SJCRH30 (cell line): ENCODE measurements at places on chromosomes 12 and 14. TPM values are rescaled to one million over a fixed set of nuclear protein-coding genes. Genes with fewer than 3 reads are reported as not detected.
A peak's percentile ranks its signal among the peaks of the same experiment; 100 is the strongest.

Gene NYNRIN
- total RNA-seq, result 11.9 and 12.1 TPM in 2 replicates

Gene IGF1
- 0.03 and 0.20 TPM in 2 replicates for total RNA-seq

Gene P2RX2
- total RNA-seq, result not detected in 2 replicates

- H3K4me1 ChIP-seq, result no peaks in the 10 kb centered on the region
- H3K4me3 ChIP-seq, result no peak overlapping the region
- no peak overlapping the region for H3K27ac ChIP-seq
Observed at GRCh38 chr14:36356862-36357261, 36.4 kb upstream of the MBIP start.

Gene NFATC4
- 33.3 and 39.3 TPM in 2 replicates for total RNA-seq

DNA sequence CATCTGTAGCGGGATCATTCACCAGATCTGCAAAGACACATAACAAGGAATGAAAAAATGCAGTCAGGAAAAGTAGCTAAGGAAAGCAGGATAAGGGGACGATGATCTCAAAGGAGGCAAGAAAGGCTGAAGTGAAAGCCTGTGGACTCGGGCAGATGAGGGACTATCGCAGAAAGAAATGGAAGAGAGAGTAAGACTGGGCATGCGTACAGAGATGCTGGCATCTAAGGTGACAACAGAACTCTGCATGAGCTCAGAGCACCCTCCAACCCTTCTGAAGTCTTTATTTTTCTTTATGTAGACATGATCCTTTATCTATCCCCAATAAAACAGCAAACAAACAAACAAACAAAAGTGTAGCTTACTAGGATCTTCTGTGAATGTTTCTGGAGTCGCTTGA lies 7.2 kb downstream of the MFAP5 start:
- H3K36me3 ChIP-seq, result no peaks in the 10 kb centered on the region
- H3K4me1 ChIP-seq, result no peaks in the 10 kb centered on the region
- no peak for DNase-seq
- H3K4me3 ChIP-seq, result no peak overlapping the region
- H3K27me3 ChIP-seq, result 0 out of 2 replicates have a peak, but pooled peaks cover 3% of the 10 kb centered on the region
- H3K27ac ChIP-seq, result no peak overlapping the region

DNA sequence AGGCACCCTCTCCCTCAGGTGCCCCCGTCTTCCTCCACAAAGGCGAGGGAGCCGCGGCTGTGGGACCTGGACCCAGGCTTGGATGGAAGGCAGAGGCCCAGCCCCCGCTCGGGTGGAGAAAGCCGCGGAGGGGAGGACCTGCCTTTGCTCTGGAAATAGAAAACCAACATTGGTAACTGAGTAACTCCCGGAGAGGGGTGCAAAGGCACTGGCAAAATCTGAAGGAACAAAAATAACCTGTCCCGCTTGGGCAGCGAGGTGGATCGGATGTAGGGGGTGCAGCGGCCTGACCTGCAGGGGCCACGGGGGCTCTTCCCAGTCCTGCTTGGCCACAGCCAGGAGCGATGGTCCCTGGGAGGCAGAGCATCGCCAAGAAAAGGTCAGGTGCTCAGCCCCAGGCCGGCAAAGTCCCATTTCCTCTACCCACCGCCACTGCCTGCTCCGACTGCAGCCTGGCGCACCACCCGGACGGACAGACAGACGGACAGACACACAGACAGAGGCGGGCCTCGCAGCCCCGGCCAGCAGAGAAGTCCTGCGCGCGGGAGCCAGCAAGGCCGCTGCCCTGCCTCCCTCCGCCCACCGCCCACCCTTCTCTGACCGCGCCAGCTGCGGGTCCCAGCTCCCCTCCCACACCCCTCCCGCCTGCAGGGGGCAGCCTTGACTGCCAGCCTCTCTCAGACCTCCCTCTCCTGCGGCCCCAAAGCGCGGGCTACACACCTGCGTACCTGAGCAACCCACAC lies 21.4 kb upstream of the TMEM106C start:
- peaks cover 11% of the 10 kb centered on the region; the same call in 1 of the 2 replicates for H3K4me1 ChIP-seq
- no peak overlapping the region for H3K4me3 ChIP-seq
- DNase-seq, result no peak
- no peak overlapping the region for H3K27ac ChIP-seq
- peaks cover 5% of the 10 kb centered on the region; the same call in 1 of the 2 replicates for H3K27me3 ChIP-seq

GRCh38 chr14:21694425-21694824 lies 20.8 kb upstream of the OR4E1 start:
- no peaks in the 10 kb centered on the region for H3K4me1 ChIP-seq
- H3K27ac ChIP-seq, result no peak overlapping the region
- H3K27me3 ChIP-seq, result no peaks in the 10 kb centered on the region
- no peak for DNase-seq

Gene TMED10
- 119 and 123 TPM in 2 replicates for total RNA-seq

GRCh38 chr12:75747572-75748021 lies 236.2 kb upstream of the KRR1 start:
- H3K27ac ChIP-seq, result peak overlapping the region; percentile 17; the same call in 1 of the 2 replicates
- H3K36me3 ChIP-seq, result no peaks in the 10 kb centered on the region
- no peak for DNase-seq
- H3K4me1 ChIP-seq, result peaks cover 6% of the 10 kb centered on the region; the same call in 1 of the 2 replicates
- no peaks in the 10 kb centered on the region for H3K27me3 ChIP-seq

GRCh38 chr12:59708484-59708883 lies 112.7 kb downstream of the SLC16A7 start:
- no peak overlapping the region for H3K4me3 ChIP-seq
- DNase-seq, result no peak
- H3K27ac ChIP-seq, result no peak overlapping the region
- no peaks in the 10 kb centered on the region for H3K4me1 ChIP-seq
- no peaks in the 10 kb centered on the region for H3K36me3 ChIP-seq

Gene FOXM1
- total RNA-seq, result 107 and 111 TPM in 2 replicates

DNA sequence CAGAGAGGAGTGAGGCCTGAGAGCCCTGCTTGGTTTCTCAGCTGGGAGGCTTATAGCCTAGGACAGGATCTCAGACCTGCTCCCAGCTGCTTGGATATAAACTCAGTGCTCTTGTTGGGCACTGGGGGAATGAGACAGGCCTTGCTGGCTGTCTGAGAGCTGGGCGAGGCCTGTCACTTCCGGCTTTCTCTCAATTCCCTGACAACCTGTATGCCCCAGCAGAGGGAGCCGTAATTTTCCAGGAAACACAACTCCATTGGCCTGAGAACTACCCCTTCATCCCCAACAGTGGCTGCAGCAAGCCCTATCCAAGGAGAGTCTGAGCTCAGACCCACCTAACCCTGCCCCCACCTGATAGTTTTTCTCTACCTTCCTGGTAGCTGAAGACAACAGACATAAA lies 258.3 kb upstream of the STXBP6 start:
- no peaks in the 10 kb centered on the region for H3K27me3 ChIP-seq
- DNase-seq, result no peak
- no peaks in the 10 kb centered on the region for H3K36me3 ChIP-seq
- no peaks in the 10 kb centered on the region for H3K4me1 ChIP-seq

Gene NXPH4
- total RNA-seq, result 91.1 and 92.7 TPM in 2 replicates

- no peaks in the 10 kb centered on the region for H3K4me1 ChIP-seq
- peak; percentile 68 for DNase-seq
- H3K36me3 ChIP-seq, result no peaks in the 10 kb centered on the region
- 0 out of 2 replicates have a peak, but pooled peaks cover 3% of the 10 kb centered on the region for H3K27me3 ChIP-seq
- H3K27ac ChIP-seq, result peak within 1 kb of the TSS; percentile 70
- peak within 1 kb of the TSS; percentile 98 for H3K4me3 ChIP-seq
Observed at GRCh38 chr14:75981426-75982265, at the start of gene TGFB3. TGFB3 (minus strand) TSS chr14:75981995; CDS start chr14:75980893, 1,102 bp downstream.

DNA sequence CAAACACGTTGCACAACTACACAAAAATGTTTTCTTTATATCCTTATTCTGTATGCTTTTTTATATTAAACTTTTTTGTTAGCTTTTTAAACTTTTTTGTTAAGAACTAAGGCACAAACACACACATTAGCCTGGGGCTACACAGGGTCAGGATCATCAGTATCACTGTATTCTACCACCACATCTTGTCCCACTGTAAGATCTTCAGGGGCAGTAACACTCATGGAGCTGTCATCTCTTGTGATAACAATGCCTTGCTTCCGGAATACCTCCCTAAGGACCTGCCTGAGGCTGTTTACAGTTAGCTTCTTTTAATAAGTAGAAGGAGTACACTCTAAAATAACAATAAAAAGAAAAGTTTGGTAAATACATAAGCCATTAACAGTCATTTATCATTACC lies 42.2 kb downstream of the PLEKHA5 start:
- H3K27me3 ChIP-seq, result no peaks in the 10 kb centered on the region
- H3K27ac ChIP-seq, result no peak overlapping the region
- no peak for DNase-seq
- H3K36me3 ChIP-seq, result no peaks in the 10 kb centered on the region
- H3K4me1 ChIP-seq, result no peaks in the 10 kb centered on the region

Gene PAH
- total RNA-seq, result not detected in 2 replicates

DNA sequence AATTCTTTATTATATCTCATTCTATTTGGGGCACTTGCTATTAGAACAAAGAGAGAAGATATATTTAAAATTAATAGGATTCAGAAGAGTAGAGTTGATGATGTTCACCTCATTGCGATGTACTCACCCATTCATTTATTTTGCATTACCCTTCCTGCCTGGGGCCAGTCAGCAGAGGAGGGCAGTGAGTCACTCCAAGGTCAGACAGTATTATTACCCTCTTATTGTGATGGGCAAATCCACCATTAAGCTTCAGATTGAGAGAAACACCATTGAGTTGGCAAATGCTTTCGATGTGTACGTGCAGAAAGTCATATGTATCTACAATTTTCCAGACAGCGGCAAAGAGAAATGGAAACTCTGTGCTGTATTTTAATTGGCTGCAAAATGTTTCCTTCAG lies 134.2 kb downstream of the BICD1 start:
- no peak overlapping the region for H3K4me3 ChIP-seq
- H3K4me1 ChIP-seq, result no peaks in the 10 kb centered on the region
- H3K27me3 ChIP-seq, result no peaks in the 10 kb centered on the region

Gene POTEG
- not detected in 2 replicates for total RNA-seq

DNA sequence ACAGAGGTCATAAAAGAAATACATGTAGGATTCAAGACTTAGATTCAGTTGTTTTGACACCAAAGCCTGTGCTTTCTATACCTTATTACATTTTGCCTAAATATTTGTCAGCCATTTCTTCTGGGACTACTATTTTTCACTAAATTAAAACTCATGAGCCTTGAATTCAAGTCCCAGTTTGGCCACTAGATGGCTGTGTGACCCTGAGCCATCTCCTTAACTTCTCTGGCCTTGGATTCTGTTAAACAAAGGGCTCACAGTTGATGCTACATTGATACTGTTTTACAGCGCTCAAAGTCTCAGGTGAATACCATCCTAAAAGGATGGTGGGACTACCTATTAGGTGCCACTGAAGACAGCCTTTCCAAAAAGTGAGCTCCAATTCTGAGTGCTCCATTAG lies 39.6 kb upstream of the CCDC198 start:
- DNase-seq, result peak; percentile 35
- no peaks in the 10 kb centered on the region for H3K27me3 ChIP-seq
- H3K4me3 ChIP-seq, result no peak overlapping the region
- H3K4me1 ChIP-seq, result no peaks in the 10 kb centered on the region

Gene DHRS7
- total RNA-seq, result 18.4 and 24.8 TPM in 2 replicates

GRCh38 chr14:61188978-61189808 lies 91.9 kb downstream of the TMEM30B start:
- H3K27ac ChIP-seq, result no peak overlapping the region
- no peak for DNase-seq
- H3K36me3 ChIP-seq, result no peaks in the 10 kb centered on the region

Gene C12orf54
- 0.23 and 0.34 TPM in 2 replicates for total RNA-seq

DNA sequence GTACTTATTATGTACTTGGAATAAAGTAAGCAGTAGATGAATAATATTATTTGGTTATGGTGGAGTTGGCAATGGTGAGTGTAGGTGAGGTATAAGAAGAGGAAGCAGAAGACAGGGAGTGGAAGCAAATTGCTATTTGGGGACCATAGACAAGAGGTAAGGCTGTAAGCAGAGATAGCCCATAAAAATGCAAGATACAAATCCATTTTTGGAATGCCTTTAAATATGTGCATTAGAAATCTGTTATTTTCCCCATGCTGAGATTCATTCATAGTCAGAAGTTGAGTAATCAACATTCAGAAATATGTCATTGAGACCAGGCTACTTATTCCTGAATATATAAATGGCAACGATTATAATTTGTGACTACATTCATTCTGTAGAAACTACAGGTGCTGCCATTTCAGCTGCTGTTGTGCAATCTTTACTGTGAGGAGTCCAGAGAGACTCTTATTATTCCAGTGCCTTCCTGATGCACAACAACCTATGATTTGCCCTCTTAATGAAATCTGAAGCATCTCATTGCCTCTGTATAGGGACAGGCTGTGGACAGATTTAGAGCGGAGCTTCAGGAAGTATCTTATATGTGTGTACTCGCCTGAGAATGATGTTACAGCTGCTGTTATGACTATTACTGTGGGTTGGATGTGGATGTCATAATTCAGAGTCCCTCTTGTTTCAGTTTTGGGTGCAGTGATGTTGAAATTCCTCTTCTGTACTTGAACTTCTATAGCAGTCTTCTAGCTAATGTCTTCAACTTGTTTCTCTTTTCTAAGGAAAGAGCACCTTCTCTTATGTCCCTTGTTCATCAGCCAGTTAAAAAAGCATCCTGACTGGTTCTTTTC lies 173.8 kb downstream of the NAV3 start:
- H3K27ac ChIP-seq, result no peak overlapping the region
- no peak for DNase-seq
- no peaks in the 10 kb centered on the region for H3K4me1 ChIP-seq

DNA sequence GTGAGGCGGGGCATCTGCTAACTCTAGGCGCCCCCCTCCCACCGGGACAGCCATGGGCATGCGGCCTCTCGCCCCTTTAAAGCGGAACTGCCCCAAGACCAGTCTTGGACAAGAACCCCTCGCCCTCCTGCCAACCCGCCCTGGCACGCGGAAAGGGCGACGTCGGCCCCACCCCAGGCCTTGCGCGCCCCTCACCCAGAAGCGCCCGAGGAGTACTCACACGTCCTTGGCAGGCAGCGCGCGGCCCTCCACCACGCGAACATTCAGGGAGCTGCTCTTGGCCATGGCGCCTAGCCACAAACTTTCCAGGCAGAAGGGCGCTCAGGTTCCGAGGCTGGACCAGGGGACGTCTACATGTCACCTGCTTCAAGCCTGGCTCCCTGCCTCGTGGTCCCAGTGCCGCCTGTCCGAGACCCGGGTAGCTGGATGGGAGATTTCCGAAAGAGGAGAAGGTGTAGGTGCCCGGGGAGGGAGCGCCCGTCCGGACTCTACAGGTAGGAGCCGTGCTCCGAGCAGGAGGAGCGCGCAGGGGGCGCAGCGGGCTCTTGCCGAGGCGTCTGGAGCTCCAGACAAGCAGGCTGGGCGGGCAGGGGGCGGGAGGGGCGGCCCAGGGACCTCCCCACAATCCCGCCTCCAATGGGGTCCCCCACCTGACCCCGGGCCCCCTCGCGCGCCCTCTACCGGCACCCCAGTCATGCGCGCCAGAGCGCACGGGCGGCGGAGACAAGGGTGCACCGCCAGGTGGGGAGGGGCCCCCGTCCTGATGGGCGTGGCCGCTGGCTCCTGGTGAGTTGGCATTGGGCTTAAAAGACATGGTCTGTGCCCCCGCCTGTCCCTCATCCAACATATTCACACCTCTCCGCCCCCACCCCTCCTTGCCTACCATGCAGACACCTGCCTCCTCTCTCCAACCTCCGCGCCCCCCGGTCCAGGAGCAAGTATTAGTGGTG lies at the start of gene RASAL1:
Gene RASAL1, minus strand, starts transcription at position 584 of the 950 bp plus-strand sequence. Its CDS starts 299 bp downstream, at position 285.
- H3K36me3 ChIP-seq, result no peaks in the 10 kb centered on the region
- H3K27ac ChIP-seq, result no peak within 1 kb of the TSS
- no peak within 1 kb of the TSS for H3K4me3 ChIP-seq
- peaks cover 9% of the 10 kb centered on the region for H3K4me1 ChIP-seq

GRCh38 chr14:61168141-61168540 lies 113.0 kb downstream of the TMEM30B start:
- H3K4me1 ChIP-seq, result 0 out of 2 replicates have a peak, but pooled peaks cover 3% of the 10 kb centered on the region
- no peak overlapping the region for H3K27ac ChIP-seq
- DNase-seq, result no peak
- H3K4me3 ChIP-seq, result no peak overlapping the region
- H3K27me3 ChIP-seq, result no peaks in the 10 kb centered on the region
